Psoas muscle (tissue), 8 donors: ENCODE measurements at places on chromosomes 11 and 22.

DNA sequence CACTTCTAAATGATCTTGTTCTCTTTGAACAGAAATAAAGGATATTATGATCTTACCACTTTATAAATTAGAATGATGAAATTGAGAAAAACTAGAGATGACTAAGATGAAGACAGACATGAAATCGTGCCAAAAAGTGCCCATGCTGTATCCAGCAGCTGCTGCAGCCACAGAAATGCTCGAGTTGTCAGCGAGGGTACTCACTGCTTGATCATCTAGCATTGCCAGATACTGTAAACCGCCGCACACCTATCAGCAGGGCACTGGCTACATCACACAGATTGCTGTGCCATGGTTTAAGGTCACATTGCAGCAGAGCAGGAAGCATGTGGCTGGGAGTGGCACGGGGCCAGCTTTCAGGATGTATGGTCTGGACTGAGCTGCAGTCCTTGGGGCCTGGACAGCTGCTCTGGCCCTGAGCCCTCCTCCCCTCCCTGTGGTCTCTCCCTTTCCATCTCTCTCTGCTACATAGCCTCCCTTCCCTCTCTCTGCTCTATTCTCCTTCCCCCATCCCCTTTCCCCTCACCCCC is 51.0 kb upstream of the SEPTIN5 start:
- peak; percentile 67 for DNase-seq
- H3K36me3 ChIP-seq, result no peaks in the 10 kb centered on the region
- H3K27me3 ChIP-seq, result no peaks in the 10 kb centered on the region
- H3K27ac ChIP-seq, result peak overlapping the region; percentile 8
- H3K4me3 ChIP-seq, result no peak overlapping the region

- no peaks in the 10 kb centered on the region for H3K4me1 ChIP-seq
- H3K27me3 ChIP-seq, result no peaks in the 10 kb centered on the region
- H3K36me3 ChIP-seq, result no peaks in the 10 kb centered on the region
- H3K4me3 ChIP-seq, result no peak overlapping the region
- no peak for DNase-seq
- H3K27ac ChIP-seq, result no peak overlapping the region
Measured at GRCh38 chr11:23976426-23976825, 520.4 kb upstream of the LUZP2 start.

GRCh38 chr11:118792570-118793124 is 1.7 kb upstream of the DDX6 start:
- peaks cover 10% of the 10 kb centered on the region for H3K4me1 ChIP-seq
- no peak for DNase-seq
- no peaks in the 10 kb centered on the region for H3K36me3 ChIP-seq
- H3K27me3 ChIP-seq, result no peaks in the 10 kb centered on the region

- H3K4me3 ChIP-seq, result no peak overlapping the region
- H3K4me1 ChIP-seq, result peaks cover 4% of the 10 kb centered on the region
- no peaks in the 10 kb centered on the region for H3K36me3 ChIP-seq
- no peak for DNase-seq
- peaks cover 44% of the 10 kb centered on the region for H3K27me3 ChIP-seq
- no peak overlapping the region for H3K27ac ChIP-seq
Measured at GRCh38 chr22:30250661-30251267, 4.2 kb upstream of the LIF start.

GRCh38 chr22:19748139-19748538 is 12.4 kb upstream of the TBX1 start:
- H3K27me3 ChIP-seq, result no peaks in the 10 kb centered on the region
- H3K4me3 ChIP-seq, result no peak overlapping the region
- no peak overlapping the region for H3K27ac ChIP-seq
